HFFc6 (cell line): ENCODE measurements at places on chromosomes 11 and 22. TPM values are rescaled to one million over a fixed set of nuclear protein-coding genes. Genes with fewer than 3 reads are reported as not detected.

The SERPING1 gene
- 0.19 to 0.37 TPM (median 0.32 TPM) in 3 replicates for total RNA-seq

- no peak for DNase-seq
- H3K4me3 ChIP-seq, result no peak overlapping the region
- H3K4me1 ChIP-seq, result no peaks in the 10 kb centered on the region
- no peaks in the 10 kb centered on the region for H3K27me3 ChIP-seq
- H3K36me3 ChIP-seq, result no peaks in the 10 kb centered on the region
Observed at GRCh38 chr11:30861064-30861463, 274.9 kb upstream of the MPPED2 start.

The MS4A7 gene
- total RNA-seq, result not detected in 3 replicates

GRCh38 chr11:81224396-81224795 lies 1509.3 kb downstream of the FAM181B start:
- H3K4me3 ChIP-seq, result no peak overlapping the region
- no peaks in the 10 kb centered on the region for H3K36me3 ChIP-seq
- H3K27me3 ChIP-seq, result no peaks in the 10 kb centered on the region
- no peaks in the 10 kb centered on the region for H3K4me1 ChIP-seq

- H3K27me3 ChIP-seq, result no peaks in the 10 kb centered on the region; the same call in 1 of the 2 replicates
- peaks cover 10% of the 10 kb centered on the region; the same call in 1 of the 2 replicates for H3K4me1 ChIP-seq
- H3K4me3 ChIP-seq, result no peak overlapping the region
- DNase-seq, result no peak
- H3K36me3 ChIP-seq, result peaks cover 24% of the 10 kb centered on the region
Observed at GRCh38 chr11:10502065-10502680, 38.8 kb downstream of the RNF141 start.

The GGT5 gene
- total RNA-seq, result 0.27 to 0.42 TPM (median 0.29 TPM) in 3 replicates

DNA sequence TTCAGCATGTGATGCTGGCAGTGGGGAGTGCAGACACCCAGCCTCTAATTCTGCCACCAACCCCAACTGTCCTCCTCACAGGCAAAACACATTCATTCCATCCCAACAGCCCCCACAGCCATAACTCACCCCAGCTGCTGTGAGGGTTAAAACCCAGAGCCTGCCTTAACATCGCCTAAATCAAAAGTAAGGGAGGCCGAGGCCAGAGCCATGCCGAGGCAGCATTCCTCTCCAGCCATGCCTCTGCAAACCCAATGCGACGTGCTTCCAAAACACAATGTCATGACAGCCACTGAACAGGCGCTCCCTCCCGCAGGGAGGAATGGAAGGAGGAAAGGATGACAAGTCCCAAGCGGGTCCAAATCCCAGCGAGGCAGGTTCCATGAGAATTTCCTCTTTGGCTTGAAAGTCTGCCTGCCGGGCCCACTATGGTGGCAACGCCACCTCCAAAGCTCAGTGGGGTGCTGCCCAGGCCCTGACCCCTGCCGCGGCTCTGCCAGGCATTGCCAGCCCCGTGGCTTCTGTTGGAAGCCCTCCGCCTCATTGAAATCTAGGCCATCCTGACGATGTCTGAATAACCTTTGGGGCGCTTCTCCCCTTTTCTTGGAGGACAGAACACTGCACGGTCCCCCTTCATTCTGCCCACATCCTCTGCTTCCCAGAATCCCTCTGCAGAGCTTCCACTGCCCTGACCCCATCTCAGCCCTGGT lies 472.3 kb downstream of the BRD1 start:
- peaks cover 21% of the 10 kb centered on the region for H3K36me3 ChIP-seq
- no peaks in the 10 kb centered on the region for H3K4me1 ChIP-seq
- no peak overlapping the region for H3K4me3 ChIP-seq
- DNase-seq, result no peak
- no peak overlapping the region for H3K27ac ChIP-seq
- no peaks in the 10 kb centered on the region for H3K27me3 ChIP-seq

DNA sequence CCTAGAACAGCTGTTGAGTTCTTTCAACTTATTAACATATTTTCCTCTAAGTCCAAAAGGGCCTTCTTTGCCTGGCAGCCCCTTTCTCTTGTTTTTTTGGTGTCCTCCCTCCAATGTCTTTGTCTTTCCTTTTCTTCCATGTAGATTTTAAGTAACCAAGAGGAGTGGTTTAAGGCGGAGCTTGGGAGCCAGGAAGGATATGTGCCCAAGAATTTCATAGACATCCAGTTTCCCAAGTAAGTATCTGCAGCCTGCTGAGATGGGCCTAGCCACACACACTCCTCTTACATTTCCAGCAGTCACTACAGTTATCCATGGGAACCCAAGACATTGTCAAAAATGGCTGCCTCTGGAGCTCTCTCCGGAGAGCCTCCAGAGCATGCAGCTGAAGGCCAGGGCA lies 4.5 kb upstream of the TMA7B start:
- peaks cover 23% of the 10 kb centered on the region for H3K27me3 ChIP-seq
- H3K27ac ChIP-seq, result no peak overlapping the region
- H3K4me1 ChIP-seq, result peaks cover 15% of the 10 kb centered on the region
- no peak for DNase-seq

DNA sequence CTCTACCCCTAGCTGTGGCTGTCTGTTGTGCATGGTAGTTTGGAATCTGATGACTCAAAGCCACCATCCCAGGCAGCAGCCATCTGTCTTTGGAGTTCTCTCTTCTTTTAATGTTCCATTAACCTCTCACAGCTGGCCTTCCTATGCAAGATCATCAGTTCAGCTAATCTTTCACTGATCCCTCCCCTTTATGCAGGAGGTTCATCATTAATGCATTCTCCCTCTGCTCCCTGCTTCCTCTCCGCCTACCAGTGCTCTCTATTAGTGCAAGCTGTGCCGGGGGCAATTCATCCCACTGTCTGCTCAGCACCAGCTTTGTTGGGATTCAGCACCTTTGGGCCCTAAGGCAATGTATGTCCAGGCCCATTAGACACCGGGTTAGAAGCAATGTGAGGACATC lies 413.0 kb upstream of the LRRC4C start:
- DNase-seq, result no peak
- H3K27ac ChIP-seq, result no peak overlapping the region
- no peak overlapping the region for H3K4me3 ChIP-seq
- no peaks in the 10 kb centered on the region for H3K4me1 ChIP-seq
- no peaks in the 10 kb centered on the region for H3K36me3 ChIP-seq

- no peak for DNase-seq
- H3K27me3 ChIP-seq, result peaks cover 33% of the 10 kb centered on the region
- H3K27ac ChIP-seq, result no peak overlapping the region
- no peaks in the 10 kb centered on the region for H3K4me1 ChIP-seq
- no peaks in the 10 kb centered on the region for H3K36me3 ChIP-seq
Observed at GRCh38 chr22:44270556-44270880, 42.2 kb downstream of the SHISAL1 start.

GRCh38 chr11:3147626-3148025 lies 17.5 kb downstream of the OSBPL5 start:
- no peak for DNase-seq
- H3K27me3 ChIP-seq, result peaks cover 5% of the 10 kb centered on the region; the same call in 1 of the 2 replicates
- no peaks in the 10 kb centered on the region for H3K36me3 ChIP-seq

The ZNF214 gene
- total RNA-seq, result 1.0 to 1.9 TPM (median 1.4 TPM) in 3 replicates

DNA sequence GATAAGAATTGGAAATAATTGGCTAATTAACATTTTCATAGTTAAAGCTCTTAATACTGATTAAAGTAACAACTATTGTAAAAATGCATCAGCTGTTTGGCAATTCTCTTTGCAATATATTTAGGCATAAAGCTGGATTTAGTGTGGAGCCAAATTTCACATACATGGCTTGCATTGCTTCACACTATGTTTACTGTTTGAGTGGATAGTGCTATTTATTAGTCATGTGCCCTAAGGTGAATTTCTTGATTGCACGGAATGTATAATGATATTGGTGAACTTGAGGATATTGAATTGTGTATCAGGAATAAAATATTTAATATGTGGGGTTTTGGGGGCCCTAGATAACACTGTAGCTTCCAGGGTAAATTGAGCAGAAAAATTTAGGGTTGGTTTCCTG lies 100.9 kb downstream of the AASDHPPT start:
- no peak overlapping the region for H3K4me3 ChIP-seq
- DNase-seq, result no peak
- H3K36me3 ChIP-seq, result peaks cover 5% of the 10 kb centered on the region; the same call in 1 of the 2 replicates
- peaks cover 9% of the 10 kb centered on the region; the same call in 1 of the 2 replicates for H3K4me1 ChIP-seq

The OR52I2 gene
- not detected in 3 replicates for total RNA-seq

The AGBL2 gene
- total RNA-seq, result 0.59 to 1.4 TPM (median 1.4 TPM) in 3 replicates

- peaks cover under 1% of the 10 kb centered on the region; the same call in 1 of the 2 replicates for H3K27me3 ChIP-seq
- H3K4me3 ChIP-seq, result no peak overlapping the region
- H3K4me1 ChIP-seq, result peaks cover 23% of the 10 kb centered on the region
- peak; percentile 83 for DNase-seq
Observed at GRCh38 chr11:127651175-127651887, 650.8 kb upstream of the KIRREL3 start.

GRCh38 chr11:3622521-3622920 lies 19.3 kb downstream of the ART5 start:
- no peak for DNase-seq
- no peak overlapping the region for H3K27ac ChIP-seq
- no peak overlapping the region for H3K4me3 ChIP-seq
- peaks cover 32% of the 10 kb centered on the region for H3K27me3 ChIP-seq
- H3K4me1 ChIP-seq, result no peaks in the 10 kb centered on the region

The KCNQ1OT1 gene
- 0.41 to 0.69 TPM (median 0.41 TPM) in 3 replicates for total RNA-seq

DNA sequence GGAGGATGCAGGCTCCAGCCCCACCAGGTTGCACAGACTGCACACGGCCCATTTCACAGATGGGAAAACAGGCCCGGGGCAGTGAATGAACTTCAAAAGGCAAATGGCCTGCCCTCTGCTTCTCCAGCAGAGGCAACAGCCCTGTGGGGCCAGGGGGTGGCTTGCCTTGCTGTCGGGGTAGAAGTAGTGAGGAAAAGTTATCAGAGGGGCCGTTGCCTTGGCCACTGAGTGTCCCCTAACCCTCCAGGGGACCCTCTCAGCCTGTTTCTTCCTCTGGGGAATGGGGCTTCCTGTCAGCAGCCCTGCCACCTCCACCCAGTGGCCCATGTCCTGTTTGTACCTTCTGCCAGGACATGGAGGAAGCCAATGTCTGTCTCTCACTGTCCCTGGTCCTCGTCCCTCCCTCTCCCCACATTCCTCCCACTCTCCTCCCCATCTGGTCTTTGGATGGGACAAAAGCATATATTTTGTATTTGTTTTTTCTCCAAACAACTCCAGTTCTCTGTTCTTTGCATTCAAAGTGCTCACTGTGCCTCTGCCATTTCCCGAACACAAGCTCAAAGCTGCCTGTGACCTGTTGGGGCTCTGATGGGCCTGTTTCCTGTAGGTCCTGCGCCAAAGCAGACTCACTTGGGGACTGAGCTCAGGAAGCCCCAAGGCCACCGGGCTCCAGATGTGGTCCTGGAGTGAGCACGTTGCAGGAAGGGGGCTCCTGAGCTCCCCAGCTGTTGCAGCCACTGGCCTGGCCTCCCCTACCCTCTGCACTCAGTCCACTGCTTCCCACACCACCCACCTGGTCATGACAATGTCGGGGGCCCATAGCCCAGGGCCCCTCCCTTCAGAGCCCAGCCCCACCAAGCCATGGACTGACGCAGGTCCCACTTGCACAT lies 9.5 kb downstream of the MAP4K2 start:
- no peaks in the 10 kb centered on the region; the same call in 1 of the 2 replicates for H3K36me3 ChIP-seq
- H3K4me3 ChIP-seq, result no peak overlapping the region
- H3K4me1 ChIP-seq, result no peaks in the 10 kb centered on the region
- no peaks in the 10 kb centered on the region; the same call in none of the 2 replicates for H3K27me3 ChIP-seq

The CCDC116 gene
- 0.17 to 0.33 TPM (median 0.18 TPM) in 3 replicates for total RNA-seq

The HBE1 gene
- not detected in 3 replicates for total RNA-seq

The UCP3 gene
- total RNA-seq, result 0.17 and 0.26 TPM in 2 replicates

DNA sequence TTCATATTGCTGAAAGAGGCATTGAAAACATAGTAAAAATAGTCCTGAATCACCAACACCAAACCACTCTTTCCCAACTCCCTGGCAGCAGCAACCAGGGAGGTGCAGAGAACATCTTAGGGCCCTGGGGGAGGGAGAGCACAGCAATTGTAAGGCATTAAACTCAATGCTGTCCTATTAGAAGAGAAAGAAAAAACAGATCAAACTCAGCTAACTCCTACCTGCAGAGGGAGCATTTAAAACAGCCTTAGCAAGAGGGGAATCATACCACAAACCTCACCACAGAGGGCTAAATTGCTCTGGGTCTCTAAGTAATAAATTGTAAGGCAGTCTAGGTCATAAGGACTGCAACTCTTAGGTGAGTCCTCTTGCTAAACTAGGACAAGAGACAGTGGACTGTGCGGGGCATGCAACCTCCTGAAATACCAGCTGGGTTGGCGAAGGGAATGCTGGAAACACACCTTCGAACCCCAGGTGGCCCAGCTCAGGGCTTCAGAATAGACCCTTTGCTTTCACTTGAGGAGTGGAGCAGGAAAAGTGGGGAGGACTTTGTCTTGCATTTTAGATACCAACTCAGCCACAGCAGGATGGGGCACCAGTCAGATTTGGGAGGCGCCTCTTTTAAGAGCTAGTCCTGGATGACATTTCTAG lies 697.1 kb upstream of the FAT3 start:
- H3K36me3 ChIP-seq, result no peaks in the 10 kb centered on the region
- H3K27me3 ChIP-seq, result no peaks in the 10 kb centered on the region
- H3K4me1 ChIP-seq, result no peaks in the 10 kb centered on the region
- DNase-seq, result no peak
- H3K27ac ChIP-seq, result no peak overlapping the region

DNA sequence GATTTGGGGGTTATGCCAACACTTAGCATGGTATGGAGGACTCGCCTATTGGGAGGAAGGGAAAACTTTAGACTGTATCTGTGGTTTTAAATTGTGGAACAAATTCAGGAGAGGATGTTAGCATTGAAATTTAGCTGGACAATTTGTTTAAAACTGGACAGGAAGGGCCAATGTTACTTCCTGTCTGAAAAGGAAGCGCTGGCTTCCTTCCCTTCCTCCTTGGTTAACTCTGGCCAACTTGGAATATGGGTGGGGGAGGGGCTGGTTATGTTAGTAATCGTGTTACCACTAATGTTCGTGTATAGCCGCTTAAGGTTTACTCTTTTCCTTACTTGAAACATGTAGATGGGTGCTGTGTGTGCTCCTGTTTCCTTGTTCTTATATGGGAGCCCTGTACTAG lies 13.9 kb downstream of the CTNND1 start:
- H3K4me1 ChIP-seq, result peaks cover 88% of the 10 kb centered on the region
- H3K27me3 ChIP-seq, result no peaks in the 10 kb centered on the region; the same call in 1 of the 2 replicates
- DNase-seq, result no peak
- peak overlapping the region; percentile 10; the same call in 1 of the 2 replicates for H3K4me3 ChIP-seq
- peak overlapping the region; percentile 96 for H3K27ac ChIP-seq

The SLC7A4 gene
- total RNA-seq, result not detected in 3 replicates

DNA sequence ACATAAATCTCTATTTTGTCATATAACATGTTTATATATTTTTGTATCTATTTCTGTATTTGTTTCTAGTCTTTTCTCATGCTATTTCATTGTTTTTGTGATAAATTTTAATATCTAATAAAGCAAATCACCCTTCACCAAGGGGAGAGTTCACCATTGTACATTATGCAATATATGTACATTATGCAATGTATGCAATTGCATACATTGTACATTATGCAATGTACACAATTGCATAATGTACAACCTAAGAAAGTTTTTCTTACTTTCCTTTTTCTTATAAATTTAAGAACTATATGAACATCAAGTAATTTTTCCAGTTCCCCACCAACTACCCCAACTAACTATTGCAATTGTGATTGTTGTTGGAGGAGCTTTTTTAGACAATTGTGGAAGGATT lies 44.1 kb upstream of the GLYATL2 start:
- no peak overlapping the region for H3K27ac ChIP-seq
- no peaks in the 10 kb centered on the region for H3K27me3 ChIP-seq

The PKDREJ gene
- not detected in 3 replicates for total RNA-seq
